ENCODE measurements at places on chromosomes 12 and 14. TPM values are rescaled to one million over a fixed set of nuclear protein-coding genes. Genes with fewer than 3 reads are reported as not detected.
A peak's percentile ranks its signal among the peaks of the same experiment; 100 is the strongest.

DNA sequence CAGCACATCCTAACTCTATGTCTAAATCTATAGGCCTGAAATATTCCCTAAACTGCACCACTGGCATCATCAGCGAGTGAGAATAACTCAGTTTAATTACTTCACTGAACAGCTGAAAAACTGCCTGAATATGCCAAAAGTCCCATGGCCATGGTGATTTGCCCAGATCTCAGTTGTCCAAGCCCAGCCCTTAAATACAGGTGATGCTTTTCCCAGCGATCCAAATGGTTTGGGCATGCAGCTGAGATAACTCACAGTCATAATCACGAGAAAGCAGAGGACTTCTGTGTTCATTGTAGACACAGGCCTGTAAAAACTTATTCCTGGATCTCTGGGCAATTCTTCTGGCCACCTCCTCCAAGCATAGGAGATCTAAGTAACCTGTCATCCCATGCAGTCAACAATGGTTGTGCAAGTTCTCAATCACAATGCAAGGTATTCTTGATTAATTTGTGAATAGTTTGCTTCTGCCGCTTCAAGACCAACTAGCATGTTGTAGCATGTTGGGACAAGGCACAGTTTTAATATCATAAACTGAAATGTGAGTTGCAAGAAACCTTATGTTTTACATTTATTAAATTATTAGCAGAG, 40.5 kb downstream of the DUSP6 start:
- no peak for DNase-seq

- DNase-seq = no peak
Observed at GRCh38 chr14:56770512-56770911, 39.8 kb downstream of the OTX2 start.

DNA sequence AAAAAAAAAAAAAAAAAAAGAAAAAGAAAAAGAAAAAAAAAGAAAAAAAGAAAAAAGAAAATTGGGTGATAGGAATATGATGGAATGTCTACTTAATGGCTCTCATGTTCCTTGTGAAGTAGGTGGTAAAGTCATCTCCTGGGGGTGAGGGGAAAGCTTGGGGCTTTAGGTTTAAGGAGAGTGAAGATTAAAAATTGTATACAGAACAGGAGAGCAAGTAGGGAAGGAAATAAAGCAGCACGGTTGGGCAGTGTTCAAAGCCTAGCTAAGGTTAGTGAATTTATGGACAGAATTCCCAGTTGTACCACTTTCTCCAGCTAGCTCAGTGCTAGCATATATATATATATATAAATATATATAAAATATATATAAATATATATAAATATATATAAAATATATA, 40.0 kb upstream of the SLC2A13 start:
- DNase-seq = no peak

DNA sequence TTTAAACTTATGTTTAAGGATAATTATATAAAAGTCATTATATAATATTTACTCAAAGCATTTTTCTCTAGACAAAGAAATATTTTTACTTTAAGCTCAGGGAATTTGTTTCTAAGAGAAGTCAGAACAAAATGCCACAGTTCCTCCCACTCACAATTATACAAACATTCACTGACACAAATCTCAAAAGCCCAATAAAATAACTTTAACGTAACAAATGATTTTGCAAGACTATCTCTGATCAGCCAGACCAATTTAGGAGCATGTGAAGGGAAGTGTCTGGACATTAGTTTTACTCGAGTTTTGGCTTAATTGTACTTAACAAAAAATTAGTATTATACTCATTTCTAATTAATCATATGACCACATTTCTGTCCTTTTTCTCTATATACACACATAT, 41.2 kb downstream of the COCH start:
- DNase-seq = peak; percentile 21

NRL gene
- total RNA-seq = 1.6 TPM

DNA sequence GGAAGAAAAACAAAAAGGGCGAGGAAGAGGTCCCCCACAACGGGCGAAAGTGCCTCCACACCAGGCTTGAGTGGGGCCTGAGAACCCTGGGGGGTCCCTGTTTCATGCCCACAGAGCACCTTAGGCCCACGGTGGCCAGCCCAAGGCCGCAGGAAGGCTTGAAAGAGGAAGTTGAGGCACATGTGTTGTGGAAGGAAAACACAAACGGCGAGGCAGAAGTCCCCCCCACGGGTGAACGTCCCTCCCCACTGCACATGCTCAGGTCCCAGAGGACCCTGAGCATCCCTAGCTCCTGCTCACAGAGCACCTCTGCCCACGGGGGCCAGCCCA, 371.5 kb downstream of the ALG10 start:
- no peak for DNase-seq

GRCh38 chr12:25388183-25388582, 137.5 kb upstream of the KRAS start:
- DNase-seq = no peak

DNA sequence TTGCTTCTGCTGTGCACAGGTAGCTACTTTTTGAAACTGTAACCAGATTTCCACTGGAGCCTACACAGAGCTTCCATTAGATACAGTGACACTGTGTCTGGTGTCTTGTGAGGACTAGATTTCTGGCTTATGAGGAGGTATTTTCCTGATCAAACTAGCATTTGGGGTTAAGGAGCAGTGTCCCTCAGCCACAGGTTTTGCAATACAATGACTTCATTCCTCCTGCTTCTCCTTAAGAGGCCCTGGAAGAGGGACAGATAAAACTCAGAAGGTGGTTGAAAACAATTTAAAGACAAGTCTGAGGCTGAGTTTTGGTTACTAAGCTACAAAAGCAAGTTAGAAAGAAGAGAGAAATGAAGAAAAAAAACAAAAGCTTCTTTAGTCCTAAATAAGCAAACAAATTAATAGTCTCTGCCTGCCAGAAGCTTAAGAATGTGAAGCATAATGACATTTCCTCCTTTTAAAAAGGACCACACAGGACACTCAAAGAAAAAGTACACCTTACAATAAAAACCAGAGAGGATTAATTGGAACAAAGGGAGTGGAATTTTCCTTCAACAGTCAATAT, 53.0 kb downstream of the PKP2 start:
- no peak for DNase-seq

DNA sequence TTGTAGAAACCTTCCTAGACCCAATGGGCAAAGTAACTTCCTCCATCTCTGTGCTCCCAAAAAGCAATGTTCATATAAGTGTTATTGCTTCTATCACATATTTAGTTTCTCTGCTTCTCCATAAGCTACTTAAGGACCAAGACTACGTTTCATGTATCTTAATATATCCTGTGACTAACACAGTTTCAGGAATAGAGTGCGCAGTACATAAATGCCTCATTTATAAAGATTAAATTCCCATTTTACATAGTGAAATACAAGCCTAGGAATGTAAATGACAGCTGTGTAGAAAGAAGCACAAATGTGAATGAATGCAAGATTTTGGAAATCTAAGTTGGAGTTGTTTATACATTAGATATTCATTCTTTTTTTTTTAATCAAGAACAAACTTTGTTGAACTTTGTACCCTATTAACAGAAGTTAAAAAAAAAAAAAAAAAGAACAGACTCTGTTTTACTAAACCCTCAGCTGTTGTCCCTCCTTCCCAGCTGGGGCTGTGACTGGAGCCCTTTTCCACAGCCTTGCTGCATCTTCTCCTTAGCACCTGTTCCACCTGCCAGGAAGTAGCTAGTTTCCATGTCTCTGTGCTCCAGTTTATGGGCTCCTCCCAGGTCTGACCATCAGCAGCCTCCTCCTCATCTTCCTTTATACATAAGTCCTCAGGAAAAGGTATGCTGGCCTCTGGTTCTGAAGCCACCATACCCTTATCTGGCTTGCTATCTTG, 7.0 kb upstream of the METTL17 start:
- DNase-seq = no peak

GUCY2C gene
- total RNA-seq = not detected

DNA sequence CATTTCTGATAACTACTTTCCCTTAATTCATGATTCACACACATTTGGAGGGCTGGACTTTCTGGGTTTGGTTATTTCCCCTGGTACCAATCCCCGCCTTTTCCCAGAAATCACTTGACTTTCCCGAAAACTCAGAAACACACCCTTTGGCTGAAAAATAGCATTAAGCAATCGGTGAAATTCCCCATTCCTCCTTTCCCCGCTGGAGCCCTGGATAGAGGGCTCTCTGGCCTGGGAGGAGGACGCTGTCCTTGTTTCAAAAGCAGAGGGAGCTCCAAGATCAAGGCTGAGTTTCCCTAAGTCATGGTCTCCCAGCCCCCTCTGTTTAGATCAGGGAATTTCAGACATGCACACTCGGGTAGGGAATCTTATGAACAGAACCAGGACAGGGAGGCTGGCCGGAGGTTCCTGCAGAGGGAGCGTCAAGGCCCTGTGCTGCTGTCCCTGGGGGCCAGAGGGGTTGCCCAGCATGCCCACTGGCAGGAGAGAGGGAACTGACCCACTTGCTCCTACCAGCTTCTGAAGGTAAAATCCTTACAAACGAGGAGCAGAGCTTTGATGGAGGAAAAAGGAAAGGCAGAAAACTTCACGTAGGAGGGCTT, at the start of gene C1S:
Gene C1S (plus strand): TSS at position 366 of the 602 bp plus-strand sequence. CDS start 1,195 bp downstream, outside the sequence.
- DNase-seq = peak; percentile 42

GRCh38 chr12:93857991-93858447, 180.8 kb downstream of the CRADD start:
- peak; percentile 51 for DNase-seq

DNA sequence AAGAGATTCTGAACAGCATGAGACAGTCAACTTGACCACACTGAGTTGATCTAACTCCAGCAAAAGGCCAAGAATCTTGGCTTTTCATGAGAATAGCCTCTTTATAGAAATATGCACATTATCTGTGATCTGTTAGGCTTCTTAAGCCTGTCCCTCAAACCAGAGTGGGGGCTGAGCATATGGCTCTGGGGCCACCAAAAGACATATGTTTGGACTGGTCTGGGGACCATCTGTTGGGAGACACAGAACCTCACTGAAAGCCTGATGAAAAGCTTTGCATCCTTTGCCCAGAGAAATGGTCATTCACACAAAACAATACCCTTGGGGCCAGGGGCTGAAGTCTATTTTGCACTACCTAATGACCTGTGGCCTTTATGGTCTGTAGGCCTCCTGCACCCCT, 165.3 kb upstream of the PRMT8 start:
- DNase-seq = no peak

CLEC6A gene
- not detected for total RNA-seq

AQP2 gene
- not detected for total RNA-seq

DNA sequence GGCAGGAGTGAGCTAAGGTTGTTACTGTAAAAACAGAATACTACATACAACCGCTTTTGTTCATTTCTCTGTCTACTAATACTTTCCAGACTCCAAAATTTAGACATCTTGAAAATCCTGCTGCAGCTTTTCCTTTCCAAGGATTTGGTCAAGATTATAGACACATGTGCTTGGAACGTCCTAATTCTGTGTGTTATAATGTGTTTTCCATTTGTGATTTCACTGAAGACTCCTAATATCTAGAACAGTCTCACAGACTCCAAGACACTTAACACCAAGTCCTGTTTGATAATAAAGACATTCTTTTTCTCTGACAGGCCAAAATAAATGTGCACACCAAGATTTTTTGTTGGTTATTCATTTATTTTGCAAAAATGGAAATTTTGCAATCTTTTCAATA, 41.8 kb upstream of the TMTC2 start:
- no peak for DNase-seq

GRCh38 chr12:116277467-116278278, at the start of gene MED13L:
Gene MED13L, minus strand, starts transcription at chr12:116277693. Its CDS starts 562 bp downstream, at chr12:116277131.
- DNase-seq = peak; percentile 94

GRCh38 chr12:93922583-93923006, 225.8 kb upstream of the PLXNC1 start:
- DNase-seq = no peak

GDF11 gene
- 46.9 TPM for total RNA-seq

- DNase-seq = peak; percentile 91
Observed at GRCh38 chr12:6613776-6614512, 6.8 kb upstream of the CHD4 start.

- DNase-seq = no peak
Observed at GRCh38 chr14:63712123-63712522, 15.7 kb downstream of the SGPP1 start.

DNA sequence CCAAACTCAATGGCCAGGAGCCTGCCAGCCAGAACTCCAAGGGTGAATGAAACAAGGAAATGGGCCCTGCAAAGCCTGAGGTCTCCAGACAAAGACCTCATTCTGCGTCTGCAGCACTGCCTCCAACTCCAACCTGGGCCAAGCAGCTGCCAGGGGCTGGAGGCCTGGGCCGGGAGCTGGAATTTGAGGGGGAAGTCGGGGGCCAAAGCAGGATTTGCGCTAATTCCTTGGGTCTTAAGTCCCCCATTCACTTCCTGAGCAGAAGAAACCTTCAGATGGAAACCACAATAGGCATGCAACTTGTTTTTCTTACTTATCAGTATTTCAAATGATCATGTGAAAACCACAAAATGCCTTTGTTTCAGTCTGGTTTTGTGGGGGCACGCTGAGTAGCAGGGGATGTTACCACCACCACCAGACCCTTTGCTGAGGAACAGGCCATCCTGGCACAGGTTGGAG, 23.0 kb upstream of the TC2N start:
- DNase-seq = no peak

- DNase-seq = no peak
Observed at GRCh38 chr12:127723251-127723650, 543.7 kb upstream of the TMEM132C start.

GRCh38 chr14:70943838-70944237, 36.6 kb downstream of the PCNX1 start:
- DNase-seq = no peak

DNA sequence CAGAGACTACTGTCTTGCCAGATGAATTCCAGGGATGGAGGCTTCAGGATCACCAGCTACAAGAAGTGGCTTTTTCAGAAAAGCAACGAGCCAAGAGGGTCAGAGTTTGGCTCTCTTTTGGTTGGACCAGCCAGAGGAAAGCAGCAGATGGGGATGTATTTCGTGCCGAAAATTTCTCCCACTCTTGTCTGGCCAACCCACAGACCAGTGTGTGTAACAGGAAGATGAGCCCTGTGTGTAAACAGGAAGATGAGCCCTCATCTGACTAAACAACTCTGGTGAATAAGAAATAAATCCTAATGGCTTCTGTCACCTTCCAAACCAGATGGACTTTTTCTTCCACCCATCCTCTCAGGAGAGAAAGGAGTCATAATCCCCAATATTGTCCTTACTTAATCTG, 13.1 kb downstream of the GPR68 start:
- DNase-seq = no peak

- no peak for DNase-seq
Observed at GRCh38 chr14:55117803-55118441, 11.1 kb upstream of the LGALS3 start.

SERPINA3 gene
- total RNA-seq = 0.17 TPM

DNA sequence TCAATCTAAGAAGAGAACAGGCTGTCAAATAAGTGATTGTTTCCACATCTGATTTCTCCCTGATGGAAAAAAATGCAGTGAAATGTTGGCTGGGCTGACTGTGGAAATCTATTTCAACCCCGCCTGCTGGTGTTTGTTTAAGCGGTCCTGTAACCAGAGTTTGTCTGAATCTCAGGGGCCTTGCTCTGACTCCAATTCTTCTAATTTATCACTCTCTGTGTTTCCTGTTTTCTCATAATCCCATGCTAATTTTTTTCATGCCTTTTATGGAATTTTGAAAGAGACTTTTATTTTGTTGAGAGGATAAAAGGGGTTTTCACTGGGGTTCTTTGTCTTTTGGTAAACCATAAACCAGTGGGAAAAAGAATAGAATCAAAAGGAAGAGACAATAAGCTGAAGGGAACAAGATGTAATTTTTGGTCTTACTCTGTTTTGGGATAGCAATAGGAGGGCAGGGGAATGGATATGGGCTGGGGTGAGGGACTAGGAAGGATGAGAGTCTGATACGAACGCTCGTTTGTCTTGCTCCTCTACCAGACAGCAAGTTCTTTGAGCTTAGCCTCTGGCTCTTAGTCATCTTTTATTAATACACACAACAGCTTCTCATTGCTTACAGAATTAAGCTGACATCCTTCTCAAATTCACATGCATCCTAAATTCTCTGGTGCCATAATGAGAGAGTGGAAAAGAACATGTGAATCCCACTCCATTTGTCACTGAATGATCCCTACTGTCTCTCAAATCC, 8.0 kb upstream of the MGP start:
- peak; percentile 80 for DNase-seq
